ENCODE measurements at places on chromosomes 16 and 17. TPM values are rescaled to one million over a fixed set of nuclear protein-coding genes. Genes with fewer than 3 reads are reported as not detected.

The ZNF764 gene
- total RNA-seq: 34.7 TPM

DNA sequence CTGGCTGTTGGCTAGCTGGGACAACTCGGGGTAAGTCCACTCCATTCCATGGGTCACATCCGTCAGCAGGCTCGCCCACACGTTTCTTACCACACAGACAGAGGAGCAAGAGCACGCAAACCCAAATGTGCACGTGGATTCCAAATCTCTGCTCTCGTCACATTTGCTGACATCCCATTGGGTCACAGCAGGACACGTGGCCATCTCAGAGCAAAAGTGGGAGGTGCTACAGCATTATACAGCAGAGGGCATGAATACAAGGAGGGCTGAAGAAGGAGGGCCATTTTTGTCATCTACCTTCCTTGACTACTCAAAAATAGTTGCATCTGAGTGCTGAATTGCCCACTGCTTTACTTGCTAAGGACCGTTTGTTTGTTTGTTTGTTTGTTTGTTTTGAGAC, 84.7 kb downstream of the RBBP6 start:
- no peak overlapping the region for H3K4me3 ChIP-seq
- H3K27ac ChIP-seq: no peak overlapping the region
- no peaks in the 10 kb centered on the region for H3K36me3 ChIP-seq

GRCh38 chr16:73051961-73052360, 4.0 kb upstream of the ZFHX3 start:
- no peak overlapping the region for H3K27ac ChIP-seq
- H3K4me1 ChIP-seq: peaks cover 68% of the 10 kb centered on the region
- H3K4me3 ChIP-seq: no peak overlapping the region
- peaks cover 64% of the 10 kb centered on the region for H3K27me3 ChIP-seq
- no peaks in the 10 kb centered on the region for H3K36me3 ChIP-seq
- no peak for DNase-seq

- DNase-seq: no peak
- no peaks in the 10 kb centered on the region for H3K4me1 ChIP-seq
- H3K4me3 ChIP-seq: no peak overlapping the region
- no peaks in the 10 kb centered on the region for H3K36me3 ChIP-seq
- H3K27me3 ChIP-seq: no peaks in the 10 kb centered on the region
Observed at GRCh38 chr16:854808-855410, 54.4 kb upstream of the GNG13 start.

- DNase-seq: no peak
- no peaks in the 10 kb centered on the region for H3K27me3 ChIP-seq
- no peak overlapping the region for H3K27ac ChIP-seq
- H3K36me3 ChIP-seq: no peaks in the 10 kb centered on the region
- H3K4me1 ChIP-seq: no peaks in the 10 kb centered on the region
- H3K4me3 ChIP-seq: no peak overlapping the region
Observed at GRCh38 chr16:35363510-35363909, 1904.1 kb downstream of the TP53TG3F start.

- no peak for DNase-seq
- peaks cover 18% of the 10 kb centered on the region for H3K4me1 ChIP-seq
- no peaks in the 10 kb centered on the region for H3K27me3 ChIP-seq
- H3K4me3 ChIP-seq: no peak overlapping the region
- H3K36me3 ChIP-seq: no peaks in the 10 kb centered on the region
Observed at GRCh38 chr17:76376318-76377133, 7.9 kb upstream of the SPHK1 start.

DNA sequence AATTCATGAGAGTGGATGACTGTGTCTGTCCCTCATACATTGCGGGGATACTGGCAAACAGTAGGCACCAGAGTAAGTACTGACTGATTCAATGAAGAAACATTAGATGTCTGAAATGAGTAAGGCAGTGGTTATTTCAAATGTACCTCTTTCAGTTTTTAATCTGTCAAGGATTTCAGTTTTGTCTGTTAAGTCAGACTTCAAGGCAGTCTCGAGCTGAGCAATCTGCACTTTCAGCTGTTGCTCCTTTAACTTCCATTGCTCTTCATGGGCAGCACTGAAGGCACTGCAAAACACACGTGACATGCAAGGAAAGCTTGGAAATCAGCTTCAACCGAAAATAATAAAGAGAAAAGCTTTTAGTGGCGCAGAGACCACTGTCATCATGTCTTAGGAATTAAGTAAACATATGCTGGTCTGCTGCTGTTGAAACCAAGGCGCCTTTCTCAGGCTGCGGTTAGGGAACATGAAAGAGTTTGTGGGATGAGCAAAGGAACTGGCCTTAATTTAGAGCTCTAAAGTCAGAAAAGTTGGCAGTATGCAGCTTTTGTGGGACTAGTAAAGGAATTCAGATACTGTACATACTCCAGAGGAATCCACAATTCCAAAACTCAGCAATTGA, 38.8 kb downstream of the RPGRIP1L start:
- H3K4me3 ChIP-seq: no peak overlapping the region
- H3K4me1 ChIP-seq: peaks cover 14% of the 10 kb centered on the region
- H3K27ac ChIP-seq: no peak overlapping the region
- no peaks in the 10 kb centered on the region for H3K27me3 ChIP-seq
- peak; percentile 91 for DNase-seq

The PHOSPHO1 gene
- not detected for total RNA-seq

- no peak overlapping the region for H3K27ac ChIP-seq
- H3K27me3 ChIP-seq: no peaks in the 10 kb centered on the region
- no peak overlapping the region for H3K4me3 ChIP-seq
- no peaks in the 10 kb centered on the region for H3K36me3 ChIP-seq
- H3K4me1 ChIP-seq: peaks cover 17% of the 10 kb centered on the region
- no peak for DNase-seq
Observed at GRCh38 chr17:10845388-10845751, 7.5 kb upstream of the PIRT start.

- DNase-seq: no peak
- H3K4me3 ChIP-seq: no peak overlapping the region
- no peaks in the 10 kb centered on the region for H3K4me1 ChIP-seq
- no peaks in the 10 kb centered on the region for H3K27me3 ChIP-seq
- H3K36me3 ChIP-seq: no peaks in the 10 kb centered on the region
Observed at GRCh38 chr17:55757659-55758058, 6.8 kb downstream of the PCTP start.

The C17orf67 gene
- total RNA-seq: 0.32 TPM

The TERB1 gene
- total RNA-seq: not detected

The TNK1 gene
- total RNA-seq: 1.3 TPM

DNA sequence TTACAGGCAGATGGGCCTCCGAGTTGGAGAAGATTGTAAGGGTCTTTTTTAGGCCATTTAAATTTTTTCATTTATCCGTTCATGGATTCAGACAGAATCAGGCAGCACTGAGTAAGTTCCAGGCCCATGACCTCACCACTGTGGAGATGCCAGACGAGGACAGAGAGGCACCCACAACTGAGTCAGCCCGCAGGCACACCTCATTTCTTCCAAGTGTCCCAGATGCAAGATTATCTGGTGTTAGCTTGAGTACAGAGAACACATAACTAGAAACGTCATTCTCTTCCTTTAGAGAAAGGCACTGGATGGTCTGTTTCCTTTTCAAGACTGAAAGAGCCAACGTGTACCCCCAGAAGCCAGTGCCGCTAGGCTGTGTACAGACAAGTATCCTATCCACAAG, 16.9 kb downstream of the CLEC16A start:
- H3K4me3 ChIP-seq: no peak overlapping the region
- H3K27me3 ChIP-seq: no peaks in the 10 kb centered on the region
- peak; percentile 64 for DNase-seq
- H3K36me3 ChIP-seq: no peaks in the 10 kb centered on the region
- H3K27ac ChIP-seq: no peak overlapping the region

GRCh38 chr16:79595931-79596450, 4.5 kb downstream of the MAF start:
- peaks cover 23% of the 10 kb centered on the region for H3K4me1 ChIP-seq
- no peak overlapping the region for H3K4me3 ChIP-seq
- no peak for DNase-seq
- H3K27ac ChIP-seq: no peak overlapping the region
- no peaks in the 10 kb centered on the region for H3K36me3 ChIP-seq
- H3K27me3 ChIP-seq: no peaks in the 10 kb centered on the region

DNA sequence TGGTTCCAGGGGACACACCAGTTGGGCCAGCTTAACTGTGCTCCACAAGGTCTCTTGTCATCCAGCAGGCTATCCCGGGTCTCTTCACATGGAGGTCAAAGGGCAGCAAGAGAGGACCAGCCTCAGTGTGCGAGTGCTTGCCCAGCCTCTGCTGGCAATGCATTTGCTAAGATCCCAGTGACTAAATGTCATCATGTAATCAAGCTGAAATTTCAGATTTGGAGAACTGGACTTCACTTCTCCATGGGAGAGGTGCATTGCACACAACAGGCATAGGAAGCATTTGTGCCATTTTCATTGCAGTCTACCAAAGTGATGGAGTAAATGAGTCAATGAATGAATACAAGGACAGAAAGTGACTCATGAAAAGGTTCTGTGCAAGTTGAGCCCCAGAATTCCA, 51.2 kb upstream of the KDM8 start:
- H3K4me1 ChIP-seq: no peaks in the 10 kb centered on the region
- H3K4me3 ChIP-seq: no peak overlapping the region
- H3K36me3 ChIP-seq: no peaks in the 10 kb centered on the region
- H3K27me3 ChIP-seq: no peaks in the 10 kb centered on the region

GRCh38 chr16:88585927-88586581, 15.9 kb downstream of the ZC3H18 start:
- H3K36me3 ChIP-seq: peaks cover 31% of the 10 kb centered on the region
- DNase-seq: no peak
- H3K4me3 ChIP-seq: no peak overlapping the region
- H3K27ac ChIP-seq: no peak overlapping the region

DNA sequence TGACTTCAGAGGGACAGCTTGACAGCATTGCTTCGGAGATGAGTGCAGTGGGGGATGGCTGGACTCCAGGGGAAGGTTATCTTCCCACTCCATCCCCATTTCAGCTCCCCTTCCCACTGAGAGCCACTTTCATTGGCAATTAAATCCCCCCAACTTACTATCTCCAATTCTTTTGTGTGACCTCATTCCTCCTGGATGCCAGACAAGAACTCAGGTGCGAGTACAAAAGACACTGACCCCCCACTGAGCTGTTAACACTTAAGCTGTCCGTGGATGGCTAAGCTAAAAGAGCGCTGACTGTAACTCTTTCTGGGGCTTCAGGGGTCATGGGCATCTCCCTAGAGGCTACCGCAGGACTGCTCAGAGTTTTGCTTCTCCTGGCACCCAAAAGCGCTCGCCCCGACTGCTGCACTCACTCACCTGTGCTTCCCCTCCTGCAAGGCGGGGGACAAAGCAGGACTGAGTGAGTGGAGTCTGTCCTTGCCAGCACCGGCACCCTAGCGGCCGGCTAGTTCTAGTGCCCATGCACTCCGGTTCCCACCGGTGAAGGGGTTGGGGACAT, 44.8 kb upstream of the FBXO47 start:
- no peaks in the 10 kb centered on the region for H3K36me3 ChIP-seq
- H3K27me3 ChIP-seq: peaks cover 8% of the 10 kb centered on the region
- DNase-seq: no peak
- H3K4me3 ChIP-seq: no peak overlapping the region

DNA sequence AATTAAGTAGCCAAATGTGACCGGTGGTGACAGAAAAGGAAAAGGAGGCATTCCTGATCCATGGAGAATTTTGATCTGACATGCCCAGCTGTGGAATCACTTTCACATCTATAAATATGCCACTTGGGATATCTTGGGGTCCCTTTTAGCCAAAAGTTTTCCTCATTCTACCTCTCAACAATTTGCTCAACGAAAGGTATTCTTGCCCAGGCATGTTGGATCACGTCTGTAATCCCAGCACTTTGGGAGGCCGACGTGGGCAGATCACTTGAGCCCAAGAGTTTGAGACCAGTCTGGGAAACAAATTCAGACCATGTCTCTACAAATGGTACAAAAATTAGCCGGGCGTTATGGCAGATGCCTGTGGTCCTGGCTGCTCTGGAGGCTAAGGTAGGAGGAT, 24.3 kb downstream of the LITAF start:
- no peaks in the 10 kb centered on the region for H3K36me3 ChIP-seq
- H3K27ac ChIP-seq: no peak overlapping the region
- no peak for DNase-seq
- H3K27me3 ChIP-seq: no peaks in the 10 kb centered on the region
- H3K4me3 ChIP-seq: no peak overlapping the region
- H3K4me1 ChIP-seq: no peaks in the 10 kb centered on the region

DNA sequence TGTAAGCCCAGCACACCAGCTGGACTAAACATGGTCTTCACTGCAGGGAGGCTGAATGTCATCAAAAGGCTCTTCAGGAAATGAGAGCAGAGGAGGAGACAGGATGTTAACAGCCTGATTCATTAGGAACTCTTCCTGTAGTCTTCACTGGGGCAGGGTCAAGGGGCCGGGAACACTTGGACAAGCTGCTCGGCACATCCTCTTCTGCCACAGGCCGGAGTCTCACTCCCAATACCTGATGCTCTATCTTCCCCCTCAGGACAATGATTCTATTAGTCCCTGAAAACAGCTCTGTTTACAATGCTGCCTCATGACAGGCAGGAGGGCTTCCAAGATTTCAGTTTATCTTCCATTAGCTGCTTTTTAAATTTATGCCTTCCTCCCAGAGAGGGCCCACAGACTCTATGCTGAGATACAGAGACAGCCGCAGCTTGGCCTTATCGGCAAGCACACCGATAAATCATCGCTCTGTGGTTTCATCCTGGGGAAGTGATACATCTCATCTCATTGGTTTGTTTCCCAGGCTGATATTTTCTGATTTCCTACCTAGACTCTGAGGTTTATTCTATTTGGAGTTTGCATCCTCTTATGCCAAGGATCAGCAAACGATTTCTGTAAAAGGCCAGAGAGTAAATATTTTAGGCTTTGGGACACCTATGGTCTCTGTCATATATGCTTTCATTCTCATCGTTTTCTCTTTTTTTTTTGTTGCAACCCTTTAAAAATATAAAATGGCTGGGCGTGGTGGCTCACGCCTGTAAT, 214.0 kb upstream of the ASIC2 start:
- no peak overlapping the region for H3K4me3 ChIP-seq
- no peaks in the 10 kb centered on the region for H3K4me1 ChIP-seq
- DNase-seq: peak; percentile 23
- H3K36me3 ChIP-seq: no peaks in the 10 kb centered on the region
- no peaks in the 10 kb centered on the region for H3K27me3 ChIP-seq
- H3K27ac ChIP-seq: no peak overlapping the region

DNA sequence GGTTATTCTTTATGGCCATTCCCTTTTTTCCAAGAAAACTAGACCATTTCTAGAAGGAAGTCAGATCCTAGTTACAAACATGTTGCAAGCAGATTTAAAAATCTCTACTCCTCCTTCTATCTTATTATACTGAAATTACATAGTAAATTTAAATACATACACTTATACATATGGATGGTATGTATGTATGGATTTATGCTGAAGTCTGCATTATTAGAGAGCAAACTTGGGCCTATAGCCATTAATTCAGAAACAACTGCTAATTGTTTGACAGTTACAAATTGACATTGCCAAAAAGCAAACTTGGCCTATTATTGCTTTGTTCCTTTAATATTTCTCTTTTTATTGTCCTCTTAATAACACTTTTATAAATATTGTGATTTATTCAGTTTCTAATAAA, 67.1 kb downstream of the NFAT5 start:
- no peak overlapping the region for H3K27ac ChIP-seq
- no peaks in the 10 kb centered on the region for H3K4me1 ChIP-seq
- DNase-seq: no peak

The APOBR gene
- total RNA-seq: not detected
